Stimulated activated CD4-positive, alpha-beta T cell treated with anti-CD3 and anti-CD28 coated beads, Interleukin-2, amount 100 ng/mL, for 48 hours (primary cell): ENCODE measurements at places on chromosomes 2 and 18.

DNA sequence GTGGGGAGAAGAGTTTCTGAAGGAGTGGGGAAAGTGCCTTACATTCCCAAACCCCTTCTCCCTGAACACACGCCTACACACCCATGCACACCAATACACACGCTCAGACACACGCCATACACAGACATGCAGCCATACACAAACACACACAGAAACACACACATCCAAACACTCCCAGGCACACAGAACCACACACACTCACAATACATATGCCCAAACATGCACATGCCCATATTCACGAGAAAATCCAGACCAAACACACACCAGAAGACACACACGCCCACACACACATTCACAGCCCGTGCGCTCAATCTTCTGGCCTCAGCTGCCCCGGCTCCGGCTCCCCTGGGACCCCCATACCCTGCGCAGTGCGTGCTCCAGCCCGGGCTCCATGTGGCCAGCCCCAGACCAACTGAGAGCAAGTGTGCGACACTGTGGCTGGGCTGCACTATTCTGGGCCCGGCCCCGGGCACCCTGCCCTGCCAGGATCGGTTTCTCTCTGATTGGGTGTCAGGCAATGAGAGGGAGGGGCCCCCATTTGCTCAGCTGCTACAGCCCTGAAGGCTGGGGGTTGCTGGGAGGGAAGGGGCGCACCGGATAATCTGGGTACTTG lies at the start of gene PRKAG3:
Gene PRKAG3, minus strand, starts transcription at position 426 of the 613 bp plus-strand sequence.
- no peak for DNase-seq

DNA sequence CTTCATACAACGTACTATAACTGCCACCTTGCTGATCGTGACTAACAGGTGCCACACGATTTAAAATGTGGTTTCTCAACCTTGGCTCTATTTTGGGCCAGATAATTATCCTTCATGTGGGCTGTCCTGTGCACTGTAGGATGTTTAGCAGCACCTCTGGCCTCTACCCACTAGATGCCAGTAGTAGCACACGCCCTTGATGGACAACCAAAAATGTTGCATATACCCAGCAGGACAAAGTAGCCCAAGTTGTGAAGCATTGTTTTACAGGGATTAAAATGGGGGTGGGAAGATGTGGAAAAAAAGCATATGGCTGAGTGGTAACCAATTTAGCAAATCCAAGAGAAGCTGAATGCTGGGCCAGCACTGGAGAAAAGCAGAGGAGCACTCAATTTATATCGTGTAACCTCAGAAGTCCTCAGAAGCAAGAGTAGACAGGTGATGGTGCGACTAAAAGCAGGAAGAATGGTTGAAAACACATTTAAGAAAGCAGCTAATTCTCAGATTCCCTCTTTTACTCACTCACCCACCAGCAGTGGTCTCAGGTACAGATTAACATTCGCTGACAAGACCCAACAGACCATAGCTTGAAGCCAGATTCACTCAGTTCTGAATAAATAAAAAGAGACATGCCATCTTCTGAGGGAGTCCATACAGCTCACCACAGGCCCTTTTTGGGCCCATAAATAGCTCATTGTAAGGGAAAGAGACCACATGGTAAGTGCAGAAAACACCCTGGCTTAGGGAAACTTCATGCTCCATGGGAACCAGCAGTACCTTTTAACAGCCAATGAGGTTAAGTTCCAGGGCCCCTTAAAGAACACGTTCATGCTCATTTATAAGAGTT lies 50.6 kb downstream of the RAPH1 start:
- peak; percentile 21 for DNase-seq

DNA sequence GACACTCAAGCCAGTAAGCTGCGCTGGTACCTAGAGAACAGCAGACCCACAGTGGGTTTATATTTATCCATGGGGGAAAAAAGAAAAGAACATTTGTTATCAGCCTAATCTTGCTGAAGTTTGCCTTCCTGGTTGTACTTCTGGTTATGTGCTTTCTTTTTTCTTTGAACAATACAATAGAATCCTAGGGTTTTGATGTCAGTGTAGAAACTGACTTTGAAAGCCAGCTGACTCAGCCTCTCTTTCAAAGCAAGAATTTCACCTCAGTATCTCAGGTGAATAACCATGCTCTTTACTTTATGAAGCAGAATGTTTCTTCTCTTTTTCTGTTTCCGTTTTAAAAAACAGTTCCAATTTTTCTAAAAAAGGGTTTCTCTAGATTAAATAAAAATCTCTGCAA lies 78.4 kb downstream of the CD8B2 start:
- no peak for DNase-seq

DNA sequence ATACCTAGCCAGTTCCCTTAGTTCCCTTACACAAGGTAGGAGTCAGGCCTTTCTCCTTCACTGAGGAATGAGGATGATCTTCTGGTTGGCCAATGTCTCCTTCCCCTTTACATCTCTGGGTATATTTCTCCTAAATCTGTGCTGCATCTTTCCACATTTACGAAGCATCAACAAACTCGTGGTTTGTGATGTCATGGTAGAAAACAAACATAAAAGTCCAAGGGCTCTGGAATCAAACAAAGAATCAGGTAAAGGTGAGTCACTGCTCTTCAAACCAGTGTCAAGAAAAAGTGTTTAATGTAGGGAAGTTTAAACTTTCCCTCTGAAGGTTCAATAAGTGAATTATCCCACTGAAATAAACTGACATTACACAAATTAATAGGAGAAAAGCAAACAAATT lies 122.9 kb downstream of the METTL8 start:
- DNase-seq, result no peak

DNA sequence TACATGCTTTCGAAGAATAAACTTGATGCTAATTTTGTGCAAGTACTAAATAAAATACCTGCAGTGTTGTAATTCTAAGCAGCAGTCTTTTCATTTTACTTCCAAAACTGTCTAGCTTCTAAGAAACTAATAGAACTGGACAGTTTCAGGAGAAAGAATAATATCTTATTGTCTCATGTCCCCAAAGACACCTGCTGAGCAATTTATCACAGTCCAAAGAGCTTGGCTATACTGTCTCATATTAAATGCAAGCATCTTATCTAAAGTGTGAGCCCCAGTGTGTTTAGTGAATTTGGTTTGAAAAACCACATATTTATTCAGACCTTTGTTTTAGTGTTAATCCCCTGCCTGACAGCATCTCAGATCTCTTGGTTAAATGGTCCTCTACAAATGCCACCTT lies 374.3 kb downstream of the TMX3 start:
- no peak for DNase-seq

GRCh38 chr2:201879996-201880395 lies 73.7 kb downstream of the CDK15 start:
- DNase-seq, result no peak

GRCh38 chr2:53886406-53887280 lies 26.9 kb upstream of the GPR75 start:
- DNase-seq, result no peak

- DNase-seq, result peak; percentile 12
Measured at GRCh38 chr18:21682371-21683051, 22.1 kb downstream of the ABHD3 start.

DNA sequence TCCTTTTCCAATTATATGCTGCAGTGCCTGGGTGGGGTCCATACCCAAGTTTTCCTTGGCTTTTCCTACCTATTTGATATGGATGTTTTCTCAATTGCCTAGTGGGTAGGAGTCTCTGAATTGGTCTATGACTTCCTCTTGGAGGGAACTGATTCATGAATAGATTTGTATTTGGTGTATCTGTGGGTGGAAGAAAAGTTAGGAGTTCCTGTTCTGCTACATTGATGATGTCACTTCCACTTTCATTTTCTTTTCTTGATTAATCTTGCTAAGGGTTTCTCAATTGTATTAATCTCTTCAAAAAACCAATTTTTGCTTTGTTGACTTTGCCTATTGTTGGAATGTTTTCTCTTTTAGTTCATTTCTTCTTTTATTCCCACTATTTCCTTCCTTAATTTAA lies 37.4 kb upstream of the SLC9A2 start:
- DNase-seq, result no peak
